ENCODE measurements at places on chromosomes 7 and 10.

- DNase-seq, result no peak
Measured at GRCh38 chr10:86340176-86340990, 26.2 kb downstream of the GRID1 start.

DNA sequence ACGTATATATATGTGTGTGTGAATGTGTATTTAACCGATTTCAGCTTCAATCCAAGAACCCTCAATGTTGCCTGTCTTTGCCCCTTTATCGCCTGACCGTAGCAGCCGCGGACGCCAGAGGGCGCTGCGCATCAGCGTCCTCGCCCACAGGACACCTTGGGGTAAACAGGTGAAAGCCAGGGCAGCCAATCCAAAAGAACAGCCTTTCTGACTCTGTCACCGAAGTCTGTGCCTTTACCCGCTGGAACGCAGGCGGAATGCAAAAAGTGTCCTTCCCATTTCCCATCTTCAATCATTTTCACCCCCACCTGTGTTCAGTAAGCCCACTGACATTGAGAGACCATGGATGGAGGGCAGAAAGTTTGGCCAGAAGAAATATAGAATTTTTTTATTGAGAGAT lies 3.6 kb downstream of the NXPH1 start:
- no peak for DNase-seq

- no peak for DNase-seq
Measured at GRCh38 chr7:409339-410281, 110.0 kb downstream of the PDGFA start.

DNA sequence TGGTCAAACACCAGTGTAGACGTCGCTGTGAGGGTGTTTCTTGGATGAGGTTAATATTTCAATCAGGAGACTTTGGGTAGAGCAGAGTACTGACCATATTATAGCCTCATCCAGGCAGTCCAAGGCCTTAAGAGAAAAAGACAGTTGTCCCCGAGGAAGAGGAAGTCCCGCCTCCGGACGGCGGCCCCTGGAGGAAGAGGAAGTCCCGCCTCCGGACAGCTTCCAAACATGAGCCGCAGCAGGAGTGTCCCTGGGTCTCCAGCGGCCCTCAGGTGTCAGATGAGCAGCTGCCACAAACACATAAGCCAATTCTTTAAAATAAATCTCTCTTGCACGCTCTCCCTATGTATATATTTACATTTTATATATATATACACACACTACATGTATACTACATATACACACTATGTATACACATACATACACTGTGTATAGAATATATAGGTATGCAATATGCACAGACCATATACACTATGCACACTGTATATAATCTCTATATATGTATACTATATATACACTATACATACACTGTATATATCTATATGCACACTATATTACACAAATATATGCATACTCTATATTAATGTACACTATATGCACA lies 37.5 kb downstream of the PWWP2B start:
- peak; percentile 33 for DNase-seq

GRCh38 chr10:86411281-86411841 lies 44.8 kb upstream of the GRID1 start:
- peak; percentile 38 for DNase-seq

DNA sequence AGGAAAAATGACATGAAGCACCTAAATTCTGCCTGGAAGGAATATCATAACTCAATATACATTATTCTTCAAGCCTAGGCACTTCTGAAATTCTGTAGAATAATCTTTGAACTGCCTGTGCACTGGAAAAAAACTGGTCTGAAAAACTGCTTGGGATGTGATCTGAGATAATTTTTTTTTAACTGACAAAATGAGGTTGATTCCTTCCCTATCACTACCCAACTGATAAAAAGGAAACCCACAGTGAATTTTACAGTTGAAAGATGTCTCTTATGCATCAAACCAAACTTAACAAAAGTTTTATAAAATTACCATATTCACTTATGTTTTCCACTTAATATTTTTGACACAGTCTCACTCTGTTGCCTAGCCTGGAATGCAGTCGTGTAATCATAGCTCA lies 67.2 kb upstream of the FAM133B start:
- DNase-seq, result no peak

- DNase-seq, result no peak
Measured at GRCh38 chr7:123773481-123773880, 24.7 kb upstream of the WASL start.

- DNase-seq, result no peak
Measured at GRCh38 chr7:69937097-69937496, 338.8 kb downstream of the AUTS2 start.

- no peak for DNase-seq
Measured at GRCh38 chr7:44729949-44730590, 18.6 kb upstream of the ZMIZ2 start.

GRCh38 chr7:47119261-47119865 lies 462.5 kb downstream of the TNS3 start:
- no peak for DNase-seq

DNA sequence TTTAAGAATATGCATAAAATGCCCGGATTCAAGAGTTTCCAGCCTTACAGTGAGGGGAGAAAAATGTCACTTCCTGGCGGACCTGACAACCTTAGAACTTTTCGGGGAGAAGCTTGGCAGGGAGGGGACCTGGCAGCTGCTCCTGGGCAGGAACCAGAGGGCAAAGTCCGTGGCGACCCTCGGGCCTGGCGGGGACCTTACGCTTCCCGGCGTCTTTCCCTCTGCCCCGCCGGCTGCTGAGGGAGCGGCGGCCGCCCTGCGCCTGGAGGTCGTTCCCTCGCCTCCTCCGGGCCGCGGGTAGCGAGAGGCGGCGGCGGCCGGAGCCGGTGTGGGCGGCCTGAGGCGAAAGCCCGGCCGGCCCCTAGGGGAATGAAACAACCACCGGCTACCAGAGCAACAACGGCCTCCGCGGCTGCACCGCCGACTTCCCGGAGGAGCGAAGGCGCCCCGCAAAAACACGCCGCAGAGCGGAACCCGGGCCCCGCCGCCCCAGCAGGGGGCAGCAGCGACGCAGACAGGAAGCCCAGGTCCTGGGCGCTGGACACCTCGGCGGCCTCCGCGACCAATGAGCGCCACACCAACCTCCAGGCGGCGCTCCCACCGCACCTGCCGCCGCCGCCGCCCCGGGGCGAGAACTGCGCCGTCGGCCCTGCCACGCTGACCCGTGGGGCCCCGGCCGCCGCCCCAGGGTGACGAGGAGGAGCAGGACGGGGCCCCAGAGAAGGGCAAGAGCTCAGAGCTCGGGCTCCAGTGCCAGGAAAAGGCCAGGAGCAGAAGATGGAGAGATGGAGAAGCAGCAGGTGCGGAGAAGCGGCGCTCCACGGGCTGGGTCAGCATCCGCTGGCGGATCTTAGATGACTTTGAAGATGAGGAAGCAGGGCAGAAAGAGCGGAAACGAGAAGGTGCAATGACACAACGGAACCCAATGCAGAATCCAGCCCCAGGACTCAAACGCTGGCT lies 10.5 kb upstream of the ACSM6 start:
- DNase-seq, result peak; percentile 39

GRCh38 chr10:19966751-19967150 lies 150.5 kb downstream of the PLXDC2 start:
- DNase-seq, result no peak

DNA sequence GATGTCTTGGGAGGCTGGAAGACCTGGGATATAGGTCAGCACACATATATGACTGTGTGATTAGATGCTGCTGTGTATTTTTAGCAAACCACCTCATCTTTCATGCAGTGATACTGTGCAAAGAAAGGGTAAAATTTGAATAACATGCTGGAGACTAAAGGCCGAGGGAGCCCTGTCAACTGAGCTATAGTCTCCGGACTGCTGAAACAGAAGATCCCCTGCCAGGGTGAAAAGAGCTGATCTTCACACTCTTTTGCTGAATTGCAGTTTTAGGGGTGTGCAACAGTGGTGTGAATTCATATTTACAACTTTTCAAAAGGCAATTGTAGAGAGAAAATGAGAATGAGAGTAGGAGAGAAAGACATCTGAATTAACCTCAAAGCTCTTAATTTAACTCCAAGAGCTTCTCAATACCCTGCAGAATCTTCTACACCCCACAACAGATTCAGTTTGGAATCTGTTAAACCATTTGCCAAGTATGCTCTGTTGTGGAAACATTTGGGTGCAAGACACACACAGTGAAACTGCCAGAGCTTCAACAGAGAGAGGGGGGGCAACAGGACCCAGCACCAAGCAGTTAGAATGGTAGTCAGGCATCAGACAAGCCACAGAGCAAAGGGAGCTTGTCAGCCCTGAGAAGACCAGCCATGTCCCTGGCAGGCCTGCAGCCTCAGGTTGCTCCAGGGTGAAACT lies 190.1 kb upstream of the STK17A start:
- DNase-seq, result no peak

GRCh38 chr10:110052916-110053315 lies 45.1 kb downstream of the ADD3 start:
- no peak for DNase-seq

DNA sequence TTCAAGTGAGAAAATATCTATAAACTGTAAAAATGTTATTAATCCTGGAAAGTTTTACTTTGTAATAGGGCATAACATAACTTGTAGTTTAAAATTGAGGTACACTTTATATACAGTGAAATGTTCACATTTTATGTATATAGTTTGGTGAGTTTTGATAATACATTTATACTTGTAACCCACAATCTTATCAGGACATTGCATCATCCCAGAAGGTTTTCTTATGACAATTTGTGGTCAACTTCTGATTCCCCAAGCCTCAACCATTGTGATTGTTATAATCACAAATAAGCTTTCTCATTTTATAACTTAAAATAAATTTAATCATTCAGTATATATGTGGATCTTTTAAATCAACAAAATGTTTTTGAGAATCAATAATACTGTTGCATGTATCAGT lies 151.1 kb downstream of the TFPI2 start:
- no peak for DNase-seq

- DNase-seq, result no peak
Measured at GRCh38 chr10:14737808-14738545, 36.7 kb downstream of the FAM107B start.

DNA sequence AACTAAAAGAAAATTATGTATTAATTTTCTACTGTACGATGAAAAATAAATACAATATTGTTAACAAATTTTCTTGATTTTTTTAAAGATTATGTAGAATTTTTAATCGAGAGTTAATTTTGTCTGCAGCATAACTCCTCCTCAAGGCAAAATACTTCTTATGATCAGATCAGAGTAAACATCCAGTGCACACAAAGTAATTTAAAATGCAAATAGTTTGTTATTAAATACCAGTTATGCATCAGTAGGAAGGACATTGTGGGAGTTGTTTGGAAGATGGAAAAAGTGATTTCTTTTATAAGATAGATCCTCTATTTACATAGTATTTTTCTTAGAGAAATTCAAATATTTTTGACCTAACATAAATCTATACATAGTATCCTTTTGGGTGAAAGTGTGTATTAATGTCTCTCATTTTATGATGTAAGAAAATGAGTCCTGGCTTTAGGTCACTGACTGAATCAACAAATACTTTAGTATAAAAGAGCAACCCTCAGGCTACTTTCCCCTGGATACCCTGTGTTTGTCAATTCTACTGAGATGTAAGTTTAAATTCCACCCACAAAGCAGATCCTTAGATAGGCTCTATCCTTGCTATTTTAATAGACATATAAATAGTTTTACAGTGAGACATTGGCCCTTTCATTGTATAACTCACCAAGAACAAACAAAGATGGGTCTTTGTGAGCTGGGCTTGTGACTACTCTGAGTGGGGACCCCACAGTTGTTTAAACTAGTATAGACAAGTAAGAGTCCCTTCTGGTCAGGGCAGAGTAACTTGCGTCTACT lies 1133.7 kb downstream of the GATA3 start:
- no peak for DNase-seq

DNA sequence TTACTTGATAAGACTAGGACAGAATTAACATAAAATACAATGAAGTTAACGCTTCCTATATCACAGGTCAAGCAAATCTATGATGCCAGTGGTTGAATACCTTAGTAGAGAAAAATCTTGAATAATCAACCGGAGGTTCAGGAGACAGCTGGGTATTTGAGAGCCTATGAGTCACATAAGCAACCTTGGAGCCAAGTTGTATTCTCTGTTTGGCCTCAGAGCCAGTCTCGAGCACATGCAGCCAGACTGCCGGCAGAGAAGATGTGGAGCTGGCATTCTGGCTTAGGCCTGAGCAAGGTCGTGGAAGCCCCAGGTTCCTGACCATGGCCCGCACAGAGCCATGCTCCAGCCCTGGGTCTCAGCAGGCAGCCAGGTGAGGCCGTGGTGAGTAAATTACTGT lies 90.3 kb downstream of the FAM204A start:
- no peak for DNase-seq

DNA sequence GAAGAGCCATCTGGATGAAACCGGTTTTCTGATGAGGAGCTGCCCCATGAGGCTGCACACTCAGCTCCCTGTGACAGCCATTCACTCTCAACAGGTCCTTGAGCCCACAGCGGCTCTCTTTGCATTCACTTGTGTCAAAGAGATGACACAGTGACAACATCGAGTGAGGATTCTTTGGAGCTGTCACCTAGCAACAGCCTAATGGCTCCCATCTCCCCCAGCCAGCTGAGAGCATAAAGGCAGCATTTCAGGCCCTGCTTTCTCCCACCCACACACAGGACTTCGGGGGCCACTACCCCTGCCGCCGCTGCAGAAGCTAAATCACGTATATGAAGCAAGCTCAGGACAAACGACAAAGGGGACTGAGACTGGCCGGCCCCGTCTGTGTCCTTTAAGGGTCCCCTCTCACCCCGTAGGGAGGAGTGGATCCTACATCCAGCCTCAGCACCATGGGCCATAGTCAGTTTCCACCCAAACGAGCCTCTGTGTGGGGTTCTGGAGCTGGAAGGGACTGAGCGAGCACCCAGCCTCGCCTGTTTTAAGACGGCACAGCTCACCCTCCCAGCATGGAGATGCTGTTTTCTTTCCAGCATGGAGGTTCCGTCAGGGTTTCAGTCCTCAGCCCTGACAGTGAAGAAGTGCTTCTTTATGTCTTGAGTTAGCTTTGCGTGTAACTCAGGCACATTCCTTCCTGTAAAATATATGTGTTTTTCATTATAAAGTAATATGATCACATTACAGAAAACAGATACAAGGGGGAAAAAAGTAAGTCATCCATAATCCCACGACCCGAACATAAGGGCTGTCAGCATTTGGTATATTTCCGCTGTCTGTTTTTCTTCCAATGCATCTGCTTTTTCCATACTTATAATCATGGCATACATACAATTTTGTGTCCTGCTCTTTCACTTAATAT lies 4.9 kb downstream of the CPA4 start:
- DNase-seq, result no peak

Measured in stimulated activated CD4-positive, alpha-beta T cell treated with anti-CD3 and anti-CD28 coated beads, Interleukin-2, amount 100 ng/mL, for 4 hours (primary cell).